Stimulated activated CD4-positive, alpha-beta T cell treated with anti-CD3 and anti-CD28 coated beads, Interleukin-4, amount 100 ng/mL, for 48 hours (primary cell): ENCODE measurements at places on chromosomes 12 and 14.

- DNase-seq: no peak
These were observed 102.7 kb upstream of the PLEKHA5 start for GRCh38 chr12:19026614-19027488.

GRCh38 chr12:57173089-57173488 is 25.7 kb upstream of the LRP1-AS start:
- DNase-seq: peak; percentile 16

DNA sequence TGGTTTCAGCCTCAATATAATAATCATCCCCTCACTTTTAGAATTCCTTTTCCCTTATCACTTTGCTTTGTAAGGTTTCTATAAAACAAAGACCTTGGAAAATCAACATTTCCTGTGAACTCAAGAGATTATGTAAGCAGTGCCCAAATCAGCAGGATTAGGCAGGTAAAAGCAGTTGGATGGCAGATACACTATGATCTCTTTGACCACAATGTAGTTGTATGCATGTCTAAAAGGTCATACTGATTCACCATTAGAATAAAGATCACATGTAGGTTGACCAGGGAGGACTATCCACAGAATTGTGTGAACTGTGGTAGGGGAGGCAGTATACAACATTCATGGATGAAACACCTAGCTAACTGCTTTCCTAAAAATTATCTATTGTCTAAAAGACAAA is 57.5 kb downstream of the DENND5B start:
- no peak for DNase-seq

- no peak for DNase-seq
These were observed 11.9 kb downstream of the FGF6 start for GRCh38 chr12:4433745-4434058.

DNA sequence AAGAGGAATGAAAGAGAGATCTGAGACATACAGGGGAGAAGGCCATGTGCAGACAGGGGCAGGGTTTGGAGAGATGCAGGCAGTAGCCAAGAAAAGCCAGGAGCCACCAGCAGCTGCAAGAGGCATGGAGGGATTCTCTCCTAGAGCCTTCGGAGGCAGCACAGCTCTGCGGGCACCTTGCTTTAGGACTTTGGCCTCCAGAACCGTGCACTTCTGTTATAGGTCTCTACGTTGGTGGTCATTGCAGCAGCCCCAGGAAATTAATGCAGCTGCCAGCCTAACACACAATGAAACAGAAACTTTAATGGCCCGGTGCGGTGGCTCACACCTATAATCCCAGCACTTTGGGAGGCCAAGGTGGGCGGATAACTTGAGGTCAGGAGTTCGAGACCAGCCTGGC is 14.7 kb upstream of the VRK1 start:
- no peak for DNase-seq

GRCh38 chr14:60165547-60165876 is 314 bp upstream of the DHRS7 start:
- DNase-seq: no peak

GRCh38 chr14:56715938-56716337 is 94.3 kb downstream of the OTX2 start:
- no peak for DNase-seq

- DNase-seq: no peak
These were observed 11.1 kb downstream of the DAAM1 start for GRCh38 chr14:59199614-59200013.

DNA sequence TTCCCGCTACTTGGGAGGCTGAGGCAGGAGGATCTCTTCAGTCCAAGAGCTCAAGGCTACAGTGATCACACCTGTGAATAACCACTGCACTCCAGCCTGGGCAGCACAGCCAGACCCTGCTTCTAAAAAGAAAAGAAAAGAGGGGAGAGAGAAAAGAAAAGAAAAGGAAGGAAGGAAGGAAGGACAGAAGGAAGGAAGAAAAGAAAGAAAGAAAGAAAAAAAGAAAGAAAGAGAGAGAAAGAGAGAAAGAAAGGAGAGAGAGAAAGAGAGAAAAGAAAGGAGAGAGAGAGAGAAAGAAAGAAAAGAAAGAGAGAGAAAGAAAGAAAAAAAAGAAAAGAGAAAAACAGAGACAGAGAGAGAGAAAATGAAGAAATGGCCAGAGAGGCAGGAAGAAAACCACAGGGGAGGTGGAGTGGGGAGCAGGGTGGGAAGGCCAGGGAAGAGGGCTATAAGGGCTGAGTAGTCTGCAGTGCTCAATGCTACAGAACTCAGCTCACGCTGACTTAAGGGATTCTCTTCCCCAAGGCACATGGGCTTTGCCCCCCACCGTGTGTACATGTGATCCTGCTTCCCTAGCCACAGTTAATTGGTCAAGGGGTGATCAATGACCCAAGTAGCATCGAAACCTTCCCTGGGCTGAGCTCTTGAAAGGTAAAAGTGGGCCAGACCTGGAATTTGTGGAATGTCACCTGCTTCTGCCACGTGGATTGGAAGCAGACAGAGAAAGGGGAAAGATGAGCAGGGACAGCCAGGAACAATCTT is 90.4 kb upstream of the TMCC3 start:
- no peak for DNase-seq

- peak; percentile 10 for DNase-seq
These were observed 18.0 kb downstream of the MFAP5 start for GRCh38 chr12:8644345-8645248.

DNA sequence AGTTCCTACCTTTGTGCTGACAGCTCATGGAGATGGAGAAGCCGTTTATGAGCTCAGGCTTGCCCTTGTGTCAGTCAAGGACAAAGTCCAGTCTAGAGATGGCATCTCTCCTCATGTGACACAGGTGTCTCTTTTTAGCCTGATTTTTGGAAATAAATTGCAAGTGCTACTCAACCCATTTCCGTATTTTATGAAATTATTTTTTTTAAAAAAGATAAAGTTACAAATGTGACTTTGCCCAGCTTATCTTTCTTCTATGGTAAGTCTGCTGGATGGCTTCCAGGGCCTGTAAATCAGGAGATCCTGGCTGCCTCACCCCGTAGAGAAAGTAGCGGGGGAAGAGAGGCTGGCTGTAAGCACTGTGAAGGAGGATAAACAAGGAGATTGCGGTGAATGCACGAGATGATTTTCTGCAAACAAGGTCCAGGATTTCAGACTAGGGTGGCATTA is 169.7 kb downstream of the MYRFL start:
- DNase-seq: no peak

- DNase-seq: no peak
These were observed 18.5 kb upstream of the GPRC5A start for GRCh38 chr12:12872934-12873275.

GRCh38 chr14:49461529-49462401 is 124.4 kb downstream of the RPS29 start:
- DNase-seq: peak; percentile 27

GRCh38 chr12:29782285-29782870 is 1.4 kb downstream of the TMTC1 start:
- no peak for DNase-seq

DNA sequence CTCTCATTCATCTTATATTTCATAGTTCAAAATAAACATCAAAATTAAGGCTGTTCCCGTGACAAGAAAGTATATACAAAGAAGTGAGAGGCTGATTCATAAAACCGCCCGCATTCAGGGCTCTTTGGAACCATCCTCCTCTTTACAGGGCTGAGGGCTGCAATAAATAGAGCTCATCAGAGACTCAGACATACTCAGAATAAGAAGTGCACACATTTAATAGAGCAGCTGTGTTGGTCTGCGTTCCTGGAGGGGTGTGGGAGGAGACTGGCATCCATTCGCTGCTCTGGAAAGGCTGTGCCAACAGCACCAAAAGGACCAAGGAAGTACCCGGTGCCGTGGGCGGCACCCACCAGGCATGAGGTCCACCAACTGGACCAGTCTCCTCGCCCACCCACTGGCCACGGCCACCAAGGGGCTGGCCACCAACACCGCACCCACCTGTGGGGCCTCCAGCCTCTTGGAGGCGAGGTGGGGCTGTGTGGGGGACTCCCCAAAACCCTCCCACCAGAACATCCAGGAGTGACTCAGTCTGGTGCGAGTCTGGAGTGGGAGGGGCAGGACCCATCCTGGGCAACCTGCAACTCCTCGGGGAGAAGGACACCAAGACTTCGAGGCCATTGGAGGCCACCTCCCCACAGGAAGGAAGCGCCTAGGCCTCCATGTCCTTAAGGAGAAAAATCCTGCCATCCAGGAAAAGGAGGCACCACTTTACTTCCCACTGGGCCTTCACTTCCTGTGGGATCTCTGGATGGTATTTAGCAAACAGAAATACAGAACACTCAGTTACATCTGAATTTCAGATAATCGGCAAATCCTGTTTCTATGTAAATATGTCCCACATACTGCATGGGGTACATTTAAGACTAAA is 32.7 kb downstream of the VCPKMT start:
- DNase-seq: no peak

GRCh38 chr12:65961190-65962035 is 137.1 kb downstream of the HMGA2 start:
- DNase-seq: no peak

DNA sequence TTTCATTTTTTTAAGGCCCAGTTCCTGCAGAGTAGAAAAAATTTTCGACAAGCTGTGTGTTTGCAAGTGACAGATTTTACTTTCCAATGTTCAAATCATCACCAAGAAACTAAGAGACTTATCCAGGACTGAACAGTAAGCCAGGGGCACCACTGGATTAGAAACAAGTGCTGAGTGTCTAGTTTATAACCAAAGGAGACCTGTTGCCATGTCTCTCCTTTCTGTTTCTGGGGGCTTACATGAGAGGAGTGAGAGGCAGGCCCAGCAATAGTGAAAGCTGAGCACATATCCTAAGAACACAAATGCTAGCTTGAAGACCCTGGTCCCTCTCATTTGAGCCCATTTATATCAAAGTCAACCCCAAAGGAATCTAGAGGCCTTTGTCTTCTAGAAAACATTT is 2.9 kb downstream of the IFNG start:
- no peak for DNase-seq

DNA sequence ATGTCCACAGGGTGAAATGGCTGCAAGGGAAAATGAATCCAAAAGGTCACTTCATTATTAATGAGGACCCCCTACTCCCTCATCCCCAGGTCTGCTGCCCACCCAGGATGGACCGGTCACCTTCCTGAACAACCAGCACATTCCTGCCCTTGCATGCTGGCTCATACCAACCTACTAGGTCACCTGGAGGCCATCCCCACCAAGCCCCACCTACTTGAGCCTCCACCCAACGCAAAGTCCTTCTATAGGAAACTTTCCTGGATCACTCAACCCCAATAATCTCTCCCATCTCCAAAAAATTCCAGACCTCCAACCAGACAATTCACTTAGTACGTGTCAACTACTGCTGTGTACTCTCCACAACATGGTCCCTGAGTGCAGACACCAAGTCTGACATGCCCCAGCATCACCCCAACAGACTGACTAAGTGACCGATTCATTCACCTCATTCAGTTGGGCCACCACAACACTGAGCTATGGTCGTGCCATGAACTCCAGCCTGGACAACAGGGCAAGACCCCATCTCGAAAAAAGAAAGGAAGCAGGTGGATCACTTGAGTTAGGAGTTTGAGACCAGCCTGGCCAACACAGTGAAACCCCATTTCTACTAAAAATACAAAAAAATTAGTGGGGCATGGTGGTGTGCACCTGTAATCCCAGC is 18.1 kb downstream of the CLMN start:
- DNase-seq: no peak

GRCh38 chr14:68871392-68871791 is 78.5 kb upstream of the ZFP36L1 start:
- DNase-seq: no peak

DNA sequence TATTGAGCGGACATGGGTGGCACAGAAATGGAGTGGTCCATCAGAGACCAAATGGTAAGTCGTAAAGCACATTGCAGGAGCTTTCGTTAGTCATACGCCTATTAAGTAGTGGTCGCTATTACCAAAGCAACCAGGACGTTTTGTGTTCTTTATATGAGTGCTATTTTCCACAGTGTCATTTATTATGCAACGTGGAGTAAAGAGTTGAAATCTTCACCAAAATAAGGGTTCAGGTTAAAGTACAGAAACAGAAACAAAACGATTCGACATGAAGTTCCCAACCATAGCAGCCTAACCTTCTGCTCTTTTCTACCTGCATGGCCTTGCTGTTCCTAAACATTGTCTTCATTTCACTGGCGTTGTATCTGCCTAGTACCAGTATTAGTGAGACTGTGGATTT is 20.1 kb upstream of the FGD4 start:
- no peak for DNase-seq

GRCh38 chr12:16346958-16347357 is 487 bp upstream of the MGST1 start:
- no peak for DNase-seq

DNA sequence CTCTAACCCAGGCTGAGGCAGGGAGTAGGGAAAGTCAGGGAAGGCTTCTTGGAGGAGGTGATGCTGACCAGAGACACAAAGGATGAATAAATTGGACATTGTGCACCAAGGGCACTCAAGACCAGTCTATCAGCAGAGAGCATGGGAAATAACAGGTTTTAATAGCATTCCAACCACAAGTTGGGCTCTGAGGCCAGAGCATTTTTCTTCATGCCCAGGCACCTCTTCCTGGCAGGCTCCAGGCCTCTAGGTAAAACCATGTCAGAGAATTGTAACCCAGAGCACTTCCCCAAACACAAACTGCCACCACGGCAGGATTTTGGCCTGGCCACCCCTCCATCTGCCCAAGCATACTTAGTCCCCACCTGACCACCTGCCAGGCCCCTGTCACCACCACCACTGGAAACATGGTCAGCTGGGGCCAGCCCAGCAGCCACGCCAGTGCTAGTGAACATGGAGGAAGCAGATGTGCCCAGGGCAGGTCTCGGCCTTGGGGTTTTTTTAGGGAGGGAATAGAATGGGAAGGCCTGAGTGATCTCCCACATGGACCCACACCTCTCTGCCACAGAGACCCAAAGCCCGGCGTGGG is 22.7 kb downstream of the LTBP2 start:
- DNase-seq: no peak

DNA sequence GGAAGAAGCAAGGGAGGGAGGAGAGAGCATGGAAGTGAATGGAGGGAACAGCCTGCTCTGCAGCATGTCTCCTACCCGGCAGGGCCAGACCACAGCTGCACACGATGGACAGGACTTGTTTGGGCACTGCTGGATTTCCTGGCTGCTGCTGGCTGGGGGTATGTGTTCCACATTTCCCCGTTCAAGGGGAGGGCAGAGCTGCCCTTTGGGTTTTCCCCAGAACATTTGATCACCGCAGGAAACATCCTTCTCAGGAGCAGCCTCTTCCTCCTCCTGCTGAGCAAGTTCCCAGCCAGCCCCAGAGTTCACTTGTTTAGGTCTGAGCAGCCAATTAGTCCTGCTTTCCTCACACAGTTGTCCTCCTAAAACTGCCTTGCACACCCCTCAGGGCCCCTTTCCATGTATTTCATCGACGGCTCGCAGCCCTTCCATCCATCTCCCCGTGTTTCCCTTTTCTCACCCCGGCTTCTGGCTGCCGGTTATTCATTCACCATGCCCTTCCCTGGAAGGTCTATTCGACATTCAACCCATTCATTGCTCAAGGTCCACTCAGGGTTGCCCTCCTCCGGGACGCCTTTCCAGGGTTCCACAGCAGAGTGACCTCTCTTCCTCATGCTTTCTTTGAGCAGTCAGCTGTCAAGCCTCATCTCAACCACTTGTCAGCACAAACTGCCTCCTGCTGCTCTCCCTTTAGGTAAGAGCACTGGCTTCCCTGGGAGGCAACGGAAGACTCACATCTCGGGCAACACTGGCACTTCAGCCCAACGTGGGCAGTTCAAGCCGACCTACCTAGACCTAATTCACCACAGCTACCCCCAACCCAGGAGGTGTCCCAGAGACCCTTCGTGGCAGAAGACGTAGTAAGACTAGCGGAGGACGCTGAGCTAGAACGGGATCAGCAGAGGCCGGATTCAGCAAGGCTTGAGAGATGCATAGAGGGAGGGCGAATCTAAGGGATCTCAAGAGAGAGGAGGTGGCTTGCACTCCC is 20.1 kb upstream of the ANO2 start:
- no peak for DNase-seq
